GM19239 (cell line): ENCODE measurements at places on chromosomes 7 and 10.
A peak's percentile ranks its signal among the peaks of the same experiment; 100 is the strongest.

DNA sequence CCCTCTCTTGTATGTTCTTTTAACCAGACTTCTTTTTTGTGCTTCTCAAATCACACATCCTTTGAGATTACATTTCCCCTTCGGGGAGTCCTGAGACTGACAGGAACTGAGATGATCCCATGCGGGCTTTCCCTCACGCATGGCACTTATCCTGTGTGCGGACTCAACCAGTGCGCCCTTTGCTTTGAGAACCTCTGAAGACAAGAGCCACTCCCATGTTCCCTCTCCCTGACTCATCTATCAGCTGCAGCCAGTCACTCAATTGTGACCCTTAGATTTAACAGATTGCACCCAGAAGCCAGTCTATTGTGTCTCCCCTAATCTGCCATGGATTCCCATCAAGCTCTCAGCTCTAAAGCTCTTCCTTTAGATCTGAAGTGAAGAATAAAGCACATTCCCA lies 353.9 kb upstream of the MEOX2 start:
- DNase-seq = no peak

DNA sequence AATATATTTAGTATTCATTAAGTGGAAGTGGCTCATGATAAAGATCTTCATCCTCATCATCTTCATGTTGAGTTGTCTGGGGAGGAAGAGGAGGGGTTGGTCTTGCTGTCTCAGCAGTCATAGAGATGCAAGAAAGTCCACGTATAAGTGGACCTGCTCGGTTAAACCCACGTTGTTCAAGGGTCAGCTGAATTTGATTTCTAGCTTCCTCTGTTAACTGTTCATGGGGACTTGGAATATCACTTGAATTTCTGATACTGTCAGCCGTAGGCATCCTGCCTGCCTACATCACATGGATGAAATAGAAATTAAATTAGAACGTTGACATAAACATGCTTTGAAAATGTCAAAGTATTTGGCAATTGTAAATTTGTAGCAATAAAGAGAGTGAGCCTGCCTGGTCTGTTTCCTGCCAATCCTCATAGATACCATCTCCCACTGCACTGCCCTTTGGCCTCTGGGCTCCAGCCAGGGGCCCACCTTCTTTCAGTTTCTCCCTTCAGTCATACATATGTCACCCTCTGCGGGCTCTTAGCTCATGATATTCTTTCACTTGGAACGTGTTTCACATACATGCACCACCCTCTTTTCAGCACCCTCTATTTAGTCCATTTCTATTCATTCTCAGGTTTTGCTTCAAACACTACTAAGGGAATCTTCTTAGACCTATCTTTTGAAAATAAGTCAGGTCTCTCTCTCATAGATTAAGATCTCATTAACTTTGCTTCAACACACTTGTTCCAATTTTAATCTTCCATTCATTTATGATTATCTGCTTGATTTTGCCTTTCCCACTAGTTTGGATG lies 376.3 kb downstream of the IPMK start:
- DNase-seq = no peak

GRCh38 chr7:115799430-115799829 lies 231.1 kb downstream of the TFEC start:
- no peak for DNase-seq

- DNase-seq = no peak
Observed at GRCh38 chr10:12332572-12333379, 16.6 kb upstream of the CAMK1D start.

- DNase-seq = no peak
Observed at GRCh38 chr10:115095758-115096157, 2.6 kb downstream of the ATRNL1 start.

DNA sequence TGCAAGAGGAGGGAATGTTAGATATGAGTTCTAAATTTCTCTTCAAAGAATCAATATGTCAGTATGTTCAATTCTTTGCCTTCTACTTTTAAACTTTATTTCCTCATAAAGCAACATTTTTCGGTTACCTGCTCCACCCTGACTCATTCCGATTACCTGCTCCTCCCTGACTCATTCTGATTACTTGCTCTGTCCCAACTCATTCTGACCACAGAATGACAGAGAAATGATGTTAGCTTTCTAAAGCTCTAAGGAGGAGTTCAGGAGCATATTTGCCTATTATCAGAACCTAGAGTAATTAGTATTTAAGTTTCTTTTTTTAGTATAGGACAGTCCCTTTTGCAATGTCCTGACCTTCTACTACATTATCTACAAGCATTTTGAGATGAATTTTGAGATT lies 24.5 kb upstream of the PPP1R9A start:
- no peak for DNase-seq

- no peak for DNase-seq
Observed at GRCh38 chr7:148028165-148028564, 562.4 kb upstream of the C7orf33 start.

GRCh38 chr7:20454202-20454601 lies 123.5 kb downstream of the ITGB8 start:
- no peak for DNase-seq

DNA sequence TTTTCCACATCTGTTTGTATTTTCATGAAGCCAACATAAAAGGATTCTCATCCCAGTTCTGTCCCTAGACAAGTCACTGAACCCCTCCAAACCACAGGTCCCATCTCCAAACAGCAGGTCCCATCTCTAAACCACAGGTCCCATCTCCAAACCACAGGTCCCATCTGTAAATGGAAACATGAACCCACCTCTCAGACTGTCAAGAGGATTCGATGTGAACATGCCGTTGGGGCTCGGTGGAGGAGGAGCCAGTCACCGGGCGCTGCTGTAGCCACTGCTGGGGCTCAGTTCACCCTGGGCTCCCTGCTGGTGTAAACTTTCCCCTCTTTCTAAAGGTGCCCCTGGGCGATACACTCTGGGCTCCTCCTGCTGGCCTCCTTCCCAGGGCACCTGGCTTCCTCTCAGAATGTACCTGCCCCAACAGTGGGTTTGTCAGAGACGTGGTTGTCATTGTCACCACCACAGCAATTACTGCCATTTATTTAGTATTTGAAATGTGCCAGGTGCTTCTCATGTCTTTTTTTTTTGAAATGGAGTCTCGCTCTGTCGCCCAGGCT lies 13.0 kb downstream of the LHPP start:
- DNase-seq = no peak

DNA sequence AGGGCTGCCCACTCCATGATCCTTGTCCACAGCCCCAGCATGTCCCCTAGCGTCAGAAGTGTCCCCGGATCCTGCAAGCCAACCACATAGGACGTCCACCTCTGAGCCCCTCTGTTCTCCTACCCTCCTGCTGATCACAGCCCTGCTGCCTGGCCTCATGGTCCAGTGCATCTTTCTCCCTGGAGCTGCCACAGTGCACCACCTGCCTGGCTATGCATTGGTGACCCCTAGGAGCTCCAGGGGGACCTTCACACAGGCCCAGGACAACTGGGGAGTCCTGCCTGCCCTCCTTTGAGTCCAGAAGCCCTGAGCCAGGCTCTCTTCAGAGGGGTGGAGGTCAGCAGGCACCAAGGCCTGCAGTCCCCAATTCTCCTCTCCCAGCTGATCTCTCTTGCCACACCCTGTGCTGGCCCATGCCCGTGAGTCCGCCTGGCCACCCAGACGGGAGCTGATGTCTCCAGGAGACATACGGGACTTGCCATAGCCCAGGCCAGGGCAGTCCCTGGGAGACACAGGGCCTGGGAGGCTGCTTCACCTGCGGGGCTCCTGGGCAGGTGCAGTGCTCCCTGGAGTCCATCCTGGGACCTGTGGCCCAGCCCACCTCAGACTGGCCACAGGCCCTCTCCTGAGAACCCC lies 77.4 kb upstream of the RET start:
- no peak for DNase-seq

DNA sequence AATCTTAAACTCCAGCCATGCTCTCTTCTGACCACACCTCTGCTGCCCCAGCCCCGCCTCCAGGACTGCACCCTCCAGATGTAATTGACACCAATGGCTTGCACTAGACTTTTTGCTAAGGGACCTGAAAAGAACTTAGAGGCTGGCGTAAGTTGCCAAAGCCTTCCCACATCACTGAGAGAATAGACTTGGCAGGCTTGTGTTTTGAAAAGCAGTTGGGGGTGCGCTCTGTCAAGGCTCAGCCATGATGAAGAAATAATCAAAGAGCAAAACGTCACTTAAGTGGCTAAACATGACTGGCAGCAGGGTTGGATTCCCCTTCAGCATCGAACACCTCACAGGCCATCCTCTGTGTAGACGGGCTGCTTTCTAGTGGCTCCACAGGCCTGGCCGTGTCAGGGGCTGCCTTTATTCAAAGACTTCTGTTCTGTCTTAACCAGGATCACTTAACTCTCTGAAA lies 195.2 kb upstream of the C7orf33 start:
- DNase-seq = no peak

DNA sequence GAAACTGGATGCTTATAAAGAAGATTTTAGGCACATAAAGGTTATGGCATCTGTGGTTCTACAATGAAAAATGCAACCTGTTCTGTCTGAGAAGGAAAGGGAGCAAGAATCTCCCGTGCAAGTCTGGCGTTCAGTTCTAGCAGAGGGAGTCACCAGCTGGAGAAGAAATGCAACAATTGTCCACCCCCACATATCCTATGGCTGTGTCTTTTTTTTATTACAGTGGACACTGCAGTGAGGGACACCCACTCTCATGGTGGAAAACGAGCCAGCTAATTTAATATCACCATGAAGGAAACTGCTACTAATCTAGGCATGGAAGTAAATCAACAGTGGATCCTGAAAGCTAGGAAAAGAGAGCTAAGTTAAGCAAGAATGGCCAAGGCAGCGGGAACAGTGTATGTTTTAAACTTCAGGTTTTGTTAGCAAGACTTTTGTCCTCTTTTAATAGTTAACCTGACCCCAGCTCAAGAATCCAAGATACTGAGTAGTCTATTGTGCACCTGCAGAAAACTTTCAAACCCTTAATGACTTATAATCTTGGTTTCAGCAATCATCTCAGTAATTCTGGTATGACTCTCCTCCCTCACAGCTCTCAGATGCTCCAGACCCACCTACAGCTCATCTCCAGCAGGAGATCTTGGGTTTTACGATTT lies 149.3 kb downstream of the FGFR2 start:
- peak; percentile 34 for DNase-seq

DNA sequence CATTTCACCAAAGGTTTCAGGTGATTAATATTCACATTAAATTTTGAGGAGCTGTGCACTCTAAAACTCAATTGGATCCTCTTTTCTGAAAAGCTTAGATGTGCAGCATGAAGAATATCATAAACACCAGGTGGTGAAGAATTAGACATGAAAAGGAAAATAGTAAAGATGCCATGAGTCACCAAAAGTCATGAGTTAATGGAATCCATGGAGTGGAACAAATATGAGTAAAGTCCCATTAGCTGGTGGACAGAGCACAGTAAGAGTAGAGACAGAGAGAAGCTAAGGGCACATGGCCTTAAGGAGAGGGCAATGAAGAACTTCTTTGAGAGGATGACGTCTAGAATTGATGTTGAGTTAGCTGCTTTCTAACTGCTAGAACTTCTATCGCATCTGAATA lies 271.6 kb downstream of the CSTF2T start:
- DNase-seq = no peak

DNA sequence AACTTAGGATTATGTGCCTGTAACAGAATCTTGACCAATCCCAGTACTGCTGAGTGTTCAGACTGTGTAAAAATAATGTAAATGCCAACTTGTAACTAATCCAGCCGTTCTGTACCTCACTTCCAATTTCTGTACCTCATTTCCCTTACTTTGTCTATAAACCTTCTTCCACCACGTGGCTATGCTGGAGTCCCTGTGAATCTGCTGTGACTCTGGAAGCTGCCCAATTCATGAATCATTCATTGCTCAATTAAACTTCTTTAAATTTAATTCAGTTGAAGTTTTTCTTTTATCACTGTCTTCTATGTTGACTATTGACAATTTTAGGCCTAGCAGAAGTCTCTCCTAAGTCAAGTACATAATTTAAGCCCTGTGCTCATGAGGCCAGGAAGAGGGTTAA lies 215.3 kb upstream of the RHOBTB1 start:
- no peak for DNase-seq

DNA sequence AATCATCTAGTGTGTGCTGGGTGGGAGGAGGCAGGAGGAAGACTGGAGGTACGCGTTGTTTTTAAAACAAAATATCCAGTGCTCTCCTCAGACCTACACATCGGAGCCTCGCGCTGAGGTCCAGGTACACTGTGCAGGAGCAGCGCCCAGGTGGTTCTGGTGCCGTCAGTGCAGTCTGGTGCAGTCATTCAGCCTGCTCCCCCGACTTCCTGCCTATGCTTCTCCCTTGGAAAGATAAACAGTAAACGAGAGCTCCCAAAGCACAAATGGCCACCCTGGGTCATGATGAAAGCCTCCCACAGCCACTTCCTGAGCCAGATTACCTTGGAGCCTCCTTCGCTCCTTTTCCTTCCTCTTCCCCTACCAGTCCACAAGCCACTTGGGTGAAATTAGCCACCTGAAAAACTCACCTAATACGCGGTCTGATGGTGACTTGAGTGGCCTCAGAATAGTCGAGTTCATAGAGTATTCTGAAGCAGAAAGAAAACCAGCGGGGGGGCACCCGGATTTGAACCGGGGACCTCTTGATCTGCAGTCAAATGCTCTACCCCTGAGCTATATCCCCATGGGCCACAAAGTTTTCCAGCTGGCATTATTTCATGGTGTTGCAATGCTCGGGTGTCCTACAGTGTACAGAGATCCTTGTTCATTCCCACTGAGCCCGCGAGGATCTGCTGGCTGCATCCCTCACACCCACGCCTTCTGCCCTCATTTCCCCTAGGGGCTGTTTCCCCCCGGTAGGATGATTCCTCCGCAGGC lies 82.5 kb downstream of the ZNF467 start:
- DNase-seq = no peak

DNA sequence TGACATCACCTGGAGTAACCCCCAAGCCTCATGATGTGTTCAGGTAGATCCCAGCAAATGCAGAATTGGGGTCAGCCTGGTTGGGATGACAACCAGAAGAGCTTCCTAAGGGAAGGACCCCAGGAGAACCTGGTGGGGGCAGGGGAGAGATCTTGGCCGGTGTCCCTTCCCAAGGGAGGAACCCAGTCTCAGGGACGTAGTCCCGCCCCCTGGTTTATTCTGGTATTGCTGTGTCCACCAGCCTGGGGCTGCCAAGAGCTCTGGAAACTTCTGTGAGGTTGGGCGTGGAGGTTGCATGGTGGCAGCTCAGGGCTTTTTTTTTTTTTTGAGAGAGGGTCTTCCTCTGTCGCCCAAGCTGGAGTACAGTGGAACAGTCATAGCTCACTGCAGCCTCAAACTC lies 19.4 kb downstream of the GTF2IRD1 start:
- no peak for DNase-seq

- no peak for DNase-seq
Observed at GRCh38 chr7:100019908-100020307, 4.5 kb downstream of the ZKSCAN1 start.

DNA sequence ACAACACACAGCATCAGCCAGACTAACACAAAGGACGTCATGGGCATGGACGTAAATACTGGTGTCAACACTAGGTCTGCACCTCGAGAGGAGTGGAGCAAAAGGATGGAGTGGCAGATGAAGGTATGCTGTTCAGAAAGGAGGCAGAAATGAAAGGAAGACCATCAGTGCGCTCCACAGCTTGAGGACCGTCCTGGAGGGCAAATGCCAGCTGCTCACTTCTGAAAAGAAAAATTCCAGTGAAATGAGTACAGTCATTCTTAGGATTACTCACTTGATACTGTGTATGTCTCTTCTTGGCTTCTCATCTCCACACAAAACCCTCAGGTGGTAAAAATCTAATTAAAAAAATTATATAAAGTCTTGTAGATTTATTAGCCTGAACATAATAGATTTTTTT lies 44.8 kb downstream of the EGFR start:
- DNase-seq = no peak
